Activated T-cell treated with anti-CD3 and anti-CD28 coated beads for 4 hours (primary cell): ENCODE measurements at places on chromosomes 13 and 19.

DNA sequence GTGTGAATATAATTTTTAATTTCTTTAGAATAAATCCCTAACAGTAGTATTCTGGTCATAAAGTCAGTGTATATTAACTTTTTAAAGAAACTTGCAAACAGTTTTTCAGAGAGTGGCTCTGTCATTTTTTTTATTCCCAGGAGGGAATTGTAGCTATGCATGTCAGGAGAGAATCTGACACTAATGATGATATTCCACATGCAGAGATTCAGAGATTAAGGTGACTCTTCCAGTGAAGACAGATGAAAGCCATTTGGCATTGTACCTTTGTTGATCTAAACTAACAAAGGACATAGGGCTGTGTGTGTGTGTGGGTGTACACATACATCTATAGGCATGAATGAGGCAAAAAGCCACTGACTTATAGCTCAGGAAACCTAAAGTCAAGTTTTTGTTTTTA lies 99.9 kb downstream of the TNFSF13B start:
- DNase-seq, result no peak

DNA sequence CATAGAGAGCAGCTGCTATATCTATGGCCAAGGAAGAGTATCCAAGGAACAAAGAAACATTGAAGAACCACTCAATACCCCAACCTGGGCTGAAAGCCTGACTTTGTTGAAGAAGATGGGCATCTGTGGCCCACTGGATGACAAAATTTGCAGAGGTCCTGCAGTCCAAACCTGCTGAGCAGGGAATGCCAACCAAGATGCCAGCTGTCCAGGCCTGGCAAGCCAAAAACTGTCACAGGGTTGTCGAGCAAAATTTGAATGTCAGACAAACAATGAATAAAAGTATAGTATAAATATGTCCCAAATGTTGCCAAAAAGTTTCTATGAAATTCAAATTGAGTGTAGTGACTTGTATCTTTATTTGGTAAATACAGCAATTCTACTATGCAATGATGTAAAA lies 1040.2 kb downstream of the PCDH9 start:
- no peak for DNase-seq

DNA sequence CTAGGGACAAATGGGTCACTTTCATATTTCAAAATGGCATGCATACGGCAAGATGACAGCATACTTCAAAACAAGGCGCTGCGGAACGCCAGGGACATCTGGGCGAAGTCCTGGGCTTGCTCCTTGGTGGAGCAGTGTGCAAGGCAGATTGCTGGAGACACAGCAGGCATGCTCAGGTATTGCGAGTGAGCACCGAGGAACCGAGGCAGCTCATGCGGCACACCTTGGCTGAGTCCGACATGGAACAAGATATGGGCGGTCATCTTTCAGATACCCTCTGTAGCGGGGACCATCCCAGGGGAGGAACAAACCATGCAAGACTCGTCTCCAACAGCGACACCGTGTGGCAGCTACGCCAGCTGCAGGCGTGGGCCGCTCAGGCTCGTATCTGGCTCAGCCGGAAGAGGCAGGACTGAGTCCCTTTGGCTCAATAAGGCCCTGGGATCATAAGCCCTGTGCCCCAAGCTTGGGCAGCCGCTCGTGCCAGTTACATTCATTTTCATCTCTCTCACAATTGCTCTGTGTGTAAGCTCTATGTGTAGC lies 112.4 kb downstream of the NUFIP1 start:
- no peak for DNase-seq

- no peak for DNase-seq
Measured at GRCh38 chr13:111789011-111789410, 277.9 kb upstream of the SOX1 start.

DNA sequence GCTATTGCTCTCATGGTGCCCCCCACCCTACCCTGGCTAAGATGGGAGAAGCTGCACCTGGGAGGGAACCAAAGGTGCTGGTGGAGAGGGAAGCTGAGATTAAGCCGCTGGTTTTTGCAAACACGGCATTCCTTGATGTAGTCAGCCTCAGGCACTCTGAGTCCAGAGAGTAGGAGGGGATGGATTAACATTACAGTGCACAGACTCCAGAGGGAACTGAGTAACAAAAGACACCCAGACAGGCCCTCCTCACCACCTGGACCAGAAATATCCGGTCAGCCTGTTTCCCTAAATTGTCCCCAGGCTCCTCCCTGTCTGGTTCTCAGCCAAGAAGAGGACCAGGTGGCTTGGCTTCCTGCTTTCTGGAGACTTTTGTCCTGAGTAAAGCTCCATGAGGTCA lies 28.9 kb upstream of the PABPC3 start:
- DNase-seq, result no peak

GRCh38 chr13:65808061-65808460 lies 1422.1 kb downstream of the PCDH9 start:
- DNase-seq, result no peak

DNA sequence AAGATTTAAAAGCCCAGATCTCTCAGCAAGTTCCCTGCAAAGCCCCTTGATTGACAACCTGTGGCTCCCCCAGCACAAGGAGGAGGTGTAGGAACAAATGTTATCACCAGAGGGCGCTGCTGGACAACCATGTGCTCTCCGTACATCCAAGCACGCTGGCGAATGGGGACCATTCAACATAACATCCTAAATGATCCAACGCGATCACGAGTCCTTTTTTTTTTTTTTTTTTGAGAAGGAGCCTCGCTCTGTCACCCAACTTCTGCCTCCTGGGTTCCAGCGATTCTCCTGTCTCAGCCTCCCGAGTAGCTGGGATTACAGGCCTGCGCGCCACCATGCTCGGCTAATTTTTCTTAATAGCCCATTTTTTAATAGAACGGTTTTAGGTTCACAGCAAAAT lies 52.0 kb downstream of the NWD1 start:
- DNase-seq, result peak; percentile 68

DNA sequence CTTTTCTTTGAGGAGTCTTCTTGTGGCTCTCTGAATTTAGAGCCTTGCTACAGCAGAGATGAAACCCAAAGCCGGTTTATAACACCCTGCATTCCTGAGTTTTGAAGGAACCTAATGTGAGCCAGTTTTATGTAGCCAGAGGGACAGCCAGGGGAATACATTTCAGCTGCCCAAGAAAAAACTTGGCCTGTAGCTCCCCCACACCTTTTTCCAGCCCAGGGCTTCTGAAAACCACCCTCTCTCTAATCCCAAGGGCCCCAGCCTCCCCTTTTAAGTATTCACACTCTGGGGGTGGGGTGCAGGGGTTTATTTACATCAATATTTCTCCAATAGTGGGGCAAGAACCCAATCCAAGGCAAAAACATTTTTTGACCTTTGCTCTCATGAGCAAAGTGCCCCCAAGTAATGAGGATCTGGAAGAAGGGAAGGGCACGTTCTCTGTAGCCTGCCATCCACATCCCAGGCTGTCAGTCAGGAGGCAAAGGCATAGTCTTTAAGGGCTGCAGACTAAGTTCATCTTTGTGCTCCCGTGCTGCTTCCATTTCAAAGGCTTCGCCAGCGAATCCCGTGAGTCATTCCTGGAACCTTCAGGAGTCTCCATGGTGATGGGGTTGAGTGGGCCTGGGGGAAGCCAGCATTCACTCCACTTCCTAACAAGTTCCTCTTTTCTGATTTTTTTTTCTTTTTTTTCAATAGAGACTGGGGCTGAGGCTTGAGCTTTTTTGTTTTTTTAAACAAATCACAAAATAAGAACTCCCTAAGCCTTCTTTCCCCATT lies 33.2 kb upstream of the MEDAG start:
- no peak for DNase-seq

DNA sequence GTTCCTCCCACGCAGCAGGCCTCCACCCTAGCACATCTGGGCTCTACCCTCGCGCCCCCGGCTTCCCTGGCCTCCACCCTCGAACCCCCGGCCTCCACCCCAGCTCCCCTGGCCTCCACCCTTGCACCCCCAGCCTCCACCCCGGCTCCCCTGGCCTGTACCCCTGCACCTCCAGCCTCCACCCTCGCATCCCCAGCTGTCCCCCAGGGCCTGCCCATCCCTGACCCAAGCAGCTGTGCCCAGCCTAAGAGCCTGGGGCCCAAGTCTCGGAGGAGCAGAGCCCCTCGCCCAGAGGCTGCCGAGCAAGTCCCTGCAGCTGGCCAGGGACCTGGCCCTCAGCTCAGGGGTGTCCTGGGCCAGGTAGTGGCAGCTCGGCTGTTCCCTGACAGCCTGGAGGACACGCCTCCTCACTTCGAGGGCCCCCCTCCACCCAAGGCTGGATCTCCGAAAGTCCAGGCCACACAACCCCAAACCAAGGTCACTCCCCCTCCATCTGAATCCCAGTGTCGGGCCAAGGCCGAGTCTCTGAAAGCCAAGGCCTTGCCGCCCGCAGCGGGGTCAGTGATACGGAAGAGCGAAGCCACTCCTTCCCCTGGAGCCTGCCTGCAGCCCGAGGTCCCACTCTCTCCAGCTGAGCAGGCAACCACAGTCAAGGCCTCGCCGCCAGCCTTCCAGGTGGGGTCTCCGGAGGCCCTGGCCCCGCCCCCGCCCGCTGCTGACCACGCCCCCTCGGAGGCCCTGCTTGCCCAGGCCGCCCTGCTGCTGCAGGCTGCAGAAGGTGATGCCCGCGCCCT lies 7.9 kb upstream of the ARHGAP33 start:
- no peak for DNase-seq

GRCh38 chr13:19664481-19665230 lies 31.2 kb downstream of the MPHOSPH8 start:
- no peak for DNase-seq

- DNase-seq, result no peak
Measured at GRCh38 chr13:59890054-59890453, 273.7 kb downstream of the DIAPH3 start.

DNA sequence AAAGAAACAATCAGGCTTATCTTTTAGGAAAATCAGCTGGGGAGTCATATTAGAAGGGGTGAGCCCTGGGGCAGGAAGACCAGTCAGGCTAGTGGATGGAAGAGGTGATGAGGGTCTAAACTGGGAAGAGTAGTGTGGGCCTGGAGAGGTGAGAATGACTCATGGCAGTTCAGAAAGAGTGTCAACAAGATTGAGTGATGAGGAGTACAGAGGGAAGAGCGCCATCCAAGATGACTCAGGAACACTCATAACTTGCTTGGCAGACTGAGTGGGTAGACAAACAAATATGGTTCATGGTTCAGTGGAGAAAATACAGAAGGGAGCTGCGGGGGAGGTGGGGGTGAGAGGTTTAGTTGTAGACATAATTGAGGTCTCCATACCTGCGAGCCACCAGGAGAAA lies 17.3 kb upstream of the CLDN10 start:
- no peak for DNase-seq

- DNase-seq, result no peak
Measured at GRCh38 chr13:39684531-39685137, 29.2 kb downstream of the COG6 start.

GRCh38 chr13:99989276-99990125 lies 7.9 kb downstream of the ZIC2 start:
- DNase-seq, result no peak

GRCh38 chr13:87280139-87280538 lies 391.0 kb upstream of the SLITRK5 start:
- no peak for DNase-seq

- DNase-seq, result no peak
Measured at GRCh38 chr19:53094754-53095575, 8.3 kb downstream of the ZNF160 start.

GRCh38 chr13:75881109-75881775 lies 245.1 kb downstream of the LMO7 start:
- no peak for DNase-seq

DNA sequence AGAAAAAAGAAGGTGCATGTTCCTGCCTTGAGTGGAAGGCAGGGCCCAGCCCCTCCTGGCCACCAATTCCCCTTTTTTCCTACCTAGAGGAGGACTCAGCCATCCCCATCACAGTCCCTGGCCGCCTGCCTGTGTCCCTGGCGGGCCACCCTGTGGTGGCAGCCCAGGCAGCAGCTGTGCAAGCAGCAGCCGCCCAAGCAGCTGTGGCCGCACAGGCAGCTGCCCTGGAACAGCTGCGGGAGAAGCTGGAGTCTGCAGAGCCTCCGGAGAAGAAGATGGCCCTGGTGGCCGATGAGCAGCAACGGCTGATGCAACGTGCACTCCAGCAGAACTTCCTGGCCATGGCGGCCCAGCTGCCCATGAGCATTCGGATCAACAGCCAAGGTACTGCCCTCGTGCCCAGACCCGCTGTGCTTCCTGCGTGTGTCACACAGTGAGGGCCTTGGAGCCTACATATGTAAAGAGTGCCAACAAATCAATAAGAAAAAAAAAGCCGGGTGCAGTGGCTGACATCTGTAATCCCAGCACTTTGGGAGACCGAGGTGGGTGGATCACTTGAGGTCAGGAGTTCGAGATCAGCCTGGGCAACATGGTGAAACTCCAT lies 17.6 kb upstream of the WDR18 start:
- no peak for DNase-seq

GRCh38 chr13:102707467-102707866 lies 12.6 kb upstream of the METTL21C start:
- DNase-seq, result no peak

- DNase-seq, result no peak
Measured at GRCh38 chr13:50228527-50228926, 213.3 kb downstream of the KCNRG start.

DNA sequence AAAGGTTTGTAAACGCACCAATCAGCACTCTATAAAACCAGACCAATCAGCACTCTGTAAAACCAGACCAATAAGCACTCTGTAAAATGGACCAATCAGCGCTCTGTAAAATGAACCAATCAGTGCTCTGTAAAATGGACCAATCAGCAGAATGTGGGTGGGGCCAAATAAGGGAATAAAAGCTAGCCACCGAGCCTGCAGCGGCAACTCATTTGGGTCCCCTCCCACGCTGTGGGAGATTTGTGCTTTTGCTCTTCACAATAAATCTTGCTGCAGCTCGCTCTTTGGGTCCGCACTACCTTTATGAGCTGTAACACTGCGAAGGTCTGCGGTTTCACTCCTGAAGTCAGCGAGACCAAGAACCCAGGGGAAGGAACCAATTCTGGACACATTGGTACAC lies 28.0 kb downstream of the ZNF175 start:
- no peak for DNase-seq

DNA sequence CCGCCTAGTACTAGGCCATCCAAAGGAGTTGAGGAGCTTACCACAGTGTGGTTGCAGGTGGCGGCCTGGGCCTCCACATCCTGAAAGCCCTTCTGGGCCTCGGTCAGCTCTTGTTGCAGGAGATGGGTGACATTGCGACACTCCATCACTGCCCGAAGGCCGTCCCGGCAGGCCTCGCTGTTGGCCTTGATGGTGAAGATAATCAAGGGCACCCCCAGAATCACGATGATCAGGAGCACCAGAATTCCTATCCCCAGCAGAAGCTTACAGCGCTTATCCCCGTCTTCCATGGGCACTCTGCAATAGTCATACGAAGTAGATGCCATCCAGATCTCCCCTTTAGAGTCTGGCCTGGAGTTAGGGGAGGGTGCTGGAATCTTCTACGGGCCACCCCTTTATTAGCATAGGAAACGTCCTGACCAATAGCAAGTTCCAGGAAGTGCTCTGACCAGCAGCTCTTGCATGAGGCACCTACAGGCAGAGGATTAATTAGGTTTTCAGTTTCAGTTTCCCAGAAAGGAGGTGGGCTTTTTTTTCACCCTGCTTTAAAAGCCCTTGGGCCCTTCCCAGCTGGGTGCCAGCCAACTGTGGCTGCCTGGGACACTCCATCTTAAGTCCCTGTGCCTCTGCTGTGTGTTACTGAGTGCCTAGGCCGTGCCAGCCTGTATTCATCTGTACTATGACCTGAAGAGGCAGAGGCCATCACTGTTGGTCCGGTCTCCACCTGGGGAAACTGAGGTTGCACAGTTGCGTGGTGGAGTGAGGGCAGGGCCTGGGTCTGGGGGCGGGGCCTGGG lies at the start of gene BST2:
Gene BST2, minus strand, starts transcription at position 381 of the 796 bp plus-strand sequence. Its CDS starts 55 bp downstream, at position 326.
- DNase-seq, result no peak
